ENCODE measurements at places on chromosomes 4 and X. TPM values are rescaled to one million over a fixed set of nuclear protein-coding genes. Genes with fewer than 3 reads are reported as not detected.

CXCL1 gene
- polyA plus RNA-seq, result 0.55 TPM

COL4A5 gene
- polyA plus RNA-seq, result 128 TPM

RENBP gene
- 20.8 TPM for polyA plus RNA-seq

PCDH18 gene
- 190 TPM for polyA plus RNA-seq

LUZP4 gene
- polyA plus RNA-seq, result not detected

PNPLA4 gene
- polyA plus RNA-seq, result 27.7 TPM

GRCh38 chr4:5054532-5054931 is 3.3 kb downstream of the STK32B start:
- DNase-seq, result no peak

DNA sequence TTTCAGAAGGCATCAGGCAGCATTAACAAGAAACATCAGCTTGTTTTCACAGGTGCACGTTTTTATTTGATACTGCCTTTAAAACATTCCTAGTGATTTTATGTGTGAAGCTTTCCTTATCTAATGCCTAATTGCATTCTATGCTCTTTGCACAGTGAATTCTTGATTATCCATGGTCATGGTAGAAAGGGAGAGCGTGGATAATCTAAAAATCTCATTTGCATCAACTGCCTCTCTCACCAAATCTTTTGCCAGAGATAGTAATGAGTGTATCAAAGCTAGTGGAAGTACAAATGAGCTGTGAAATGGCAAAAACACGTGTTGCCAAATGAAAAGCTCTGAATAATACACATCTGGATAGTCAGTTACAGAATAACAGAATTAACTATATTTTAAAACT is 170.5 kb downstream of the NAA11 start:
- no peak for DNase-seq

DNA sequence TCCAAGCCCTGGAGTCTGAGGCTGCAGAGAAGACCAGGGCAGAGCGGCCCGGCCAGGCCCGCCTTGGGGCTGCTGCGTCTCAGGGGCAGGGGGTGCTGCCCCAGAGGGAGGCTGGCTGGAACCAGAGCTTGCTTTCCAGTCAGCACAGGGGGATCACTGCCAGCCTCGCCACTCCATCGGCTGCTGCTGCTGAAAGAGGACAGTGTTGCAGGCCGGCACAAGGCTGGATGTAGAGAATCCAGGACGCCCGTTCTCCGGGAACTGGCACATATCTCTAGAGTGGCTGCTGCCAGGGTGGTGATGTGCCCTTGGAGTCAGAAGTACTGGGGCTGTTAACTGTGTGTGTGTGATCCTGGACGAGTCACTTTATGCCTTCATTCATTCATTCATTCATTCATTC is 31.9 kb upstream of the SORCS2 start:
- DNase-seq, result no peak

DNA sequence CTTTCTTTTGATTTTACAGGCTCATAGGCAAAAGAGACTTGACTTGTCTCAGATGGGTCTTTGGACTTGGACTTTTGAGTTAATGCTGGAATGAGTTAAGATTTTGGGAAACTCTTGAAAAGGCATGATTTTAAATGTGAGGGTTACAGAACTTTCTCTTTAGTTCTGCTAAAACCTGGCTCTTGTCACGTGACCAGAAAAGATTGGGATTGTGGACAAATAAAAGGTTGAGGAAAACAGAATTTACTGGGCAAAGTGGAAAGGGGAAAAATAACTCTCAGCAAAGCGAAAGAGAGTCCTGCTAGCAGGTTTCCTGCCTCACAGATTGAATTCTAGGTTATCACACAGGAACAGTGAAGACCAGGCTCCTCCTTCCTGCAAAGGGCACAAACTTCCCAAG is 114.0 kb downstream of the SPANXN4 start:
- no peak for DNase-seq

DNA sequence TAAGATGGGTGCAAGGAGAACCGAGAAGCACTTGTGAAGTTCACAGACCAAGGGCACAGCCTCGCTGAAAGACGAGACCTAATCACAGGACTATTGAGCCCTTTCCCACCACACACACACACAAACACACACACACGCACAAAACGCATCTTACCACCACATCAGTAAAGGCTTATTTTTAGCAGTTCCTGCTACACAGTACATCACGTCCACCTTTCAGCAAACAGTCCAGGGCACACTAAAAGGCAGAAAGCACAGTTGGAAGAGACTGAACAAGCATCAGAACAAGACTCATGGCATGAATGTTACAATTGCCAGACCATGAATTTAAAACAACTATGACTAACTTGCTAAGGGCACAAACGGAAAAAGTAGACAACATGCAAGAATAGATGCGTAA is 83.6 kb upstream of the MAPK10 start:
- DNase-seq, result no peak

DNA sequence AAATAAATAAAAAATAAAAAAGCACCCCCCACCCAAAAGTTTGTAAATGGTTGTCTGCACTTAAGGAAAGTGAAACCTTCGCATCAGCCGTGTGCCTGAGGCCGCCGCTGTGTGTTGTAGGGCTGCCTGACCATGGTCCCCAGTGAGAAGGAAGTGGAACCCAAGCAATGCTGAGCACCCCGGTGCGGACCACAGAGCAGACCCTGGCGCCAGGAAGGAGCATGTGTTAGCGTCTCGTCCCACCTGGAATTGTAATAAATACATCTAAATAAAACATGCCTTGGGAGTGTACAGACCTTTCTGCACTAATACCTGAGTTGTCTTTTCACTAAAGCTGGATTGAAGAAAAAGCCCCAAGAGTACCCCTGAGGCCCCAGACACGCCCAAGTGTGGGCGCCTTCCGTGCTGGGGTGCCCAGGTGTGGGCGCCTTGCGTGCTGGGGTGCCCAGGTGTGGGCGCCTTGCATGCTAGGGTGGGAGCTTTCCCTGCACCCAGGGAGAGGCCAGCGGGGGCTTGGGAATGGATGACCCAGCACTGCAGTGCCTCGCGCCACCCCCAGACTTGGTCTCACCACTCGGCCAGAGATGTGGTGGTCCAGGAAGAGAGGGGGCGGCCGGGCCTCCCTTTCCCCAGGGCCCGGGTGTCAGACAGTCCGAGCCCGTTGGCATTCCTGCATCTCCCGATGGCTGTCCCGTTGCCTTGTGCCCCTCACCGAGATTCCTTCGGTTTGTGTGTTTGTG is 33.7 kb downstream of the HTT-AS start:
- DNase-seq, result no peak

DNA sequence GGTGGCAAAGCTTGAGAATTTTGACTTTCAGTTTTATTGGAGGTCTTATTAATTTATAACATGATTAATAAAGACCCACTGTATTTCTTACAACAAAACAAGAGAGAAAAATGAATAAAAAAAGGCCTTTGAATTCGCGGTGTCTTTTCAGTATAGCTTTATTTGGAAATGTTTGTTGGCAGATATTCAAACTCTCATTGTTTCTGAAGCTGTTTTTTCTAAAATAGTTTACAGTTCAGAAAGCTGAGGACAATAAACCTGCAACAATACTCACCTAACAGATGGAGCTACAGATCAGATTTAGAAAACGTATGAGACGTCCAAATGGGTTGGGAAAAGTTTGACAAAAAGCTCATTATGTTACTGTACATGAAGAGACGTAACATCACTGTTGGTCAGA is 2.4 kb upstream of the SPARCL1 start:
- DNase-seq, result no peak

GRCh38 chr4:1060621-1061020 is 49.2 kb downstream of the FGFRL1 start:
- no peak for DNase-seq

- DNase-seq, result no peak
These were observed 161.5 kb upstream of the GATB start for GRCh38 chr4:151922306-151922705.

- DNase-seq, result no peak
These were observed 38.1 kb downstream of the MID1 start for GRCh38 chrX:10582215-10582733.

GRCh38 chrX:45696736-45697135 is 496.1 kb upstream of the DIPK2B start:
- DNase-seq, result no peak

- no peak for DNase-seq
These were observed 117.8 kb downstream of the UCHL1 start for GRCh38 chr4:41374490-41374889.

GRCh38 chr4:184003433-184003832 is 98.3 kb downstream of the STOX2 start:
- DNase-seq, result no peak

DNA sequence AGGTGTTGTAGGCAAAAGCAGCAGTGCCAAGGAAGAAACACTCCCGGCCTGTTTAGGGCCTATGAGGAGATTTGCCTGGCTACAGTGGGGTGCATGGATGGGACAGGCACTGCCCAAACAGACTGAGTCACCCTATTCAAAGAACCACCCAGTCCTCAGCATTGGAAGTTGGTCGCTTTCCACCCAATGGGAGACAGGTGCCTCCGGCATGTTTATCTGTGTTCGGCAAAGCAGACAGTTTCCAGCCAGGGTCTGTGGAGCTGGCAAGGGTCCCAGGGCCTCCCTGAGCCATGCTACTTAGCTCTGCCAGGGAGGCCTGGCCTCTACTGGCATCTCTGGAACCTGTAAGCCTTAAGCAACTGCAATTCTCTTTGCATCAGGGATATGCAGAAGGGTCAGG is 165.1 kb upstream of the ATP6AP2 start:
- no peak for DNase-seq

- no peak for DNase-seq
These were observed 207.0 kb upstream of the FAM9B start for GRCh38 chrX:9240956-9241355.

DNA sequence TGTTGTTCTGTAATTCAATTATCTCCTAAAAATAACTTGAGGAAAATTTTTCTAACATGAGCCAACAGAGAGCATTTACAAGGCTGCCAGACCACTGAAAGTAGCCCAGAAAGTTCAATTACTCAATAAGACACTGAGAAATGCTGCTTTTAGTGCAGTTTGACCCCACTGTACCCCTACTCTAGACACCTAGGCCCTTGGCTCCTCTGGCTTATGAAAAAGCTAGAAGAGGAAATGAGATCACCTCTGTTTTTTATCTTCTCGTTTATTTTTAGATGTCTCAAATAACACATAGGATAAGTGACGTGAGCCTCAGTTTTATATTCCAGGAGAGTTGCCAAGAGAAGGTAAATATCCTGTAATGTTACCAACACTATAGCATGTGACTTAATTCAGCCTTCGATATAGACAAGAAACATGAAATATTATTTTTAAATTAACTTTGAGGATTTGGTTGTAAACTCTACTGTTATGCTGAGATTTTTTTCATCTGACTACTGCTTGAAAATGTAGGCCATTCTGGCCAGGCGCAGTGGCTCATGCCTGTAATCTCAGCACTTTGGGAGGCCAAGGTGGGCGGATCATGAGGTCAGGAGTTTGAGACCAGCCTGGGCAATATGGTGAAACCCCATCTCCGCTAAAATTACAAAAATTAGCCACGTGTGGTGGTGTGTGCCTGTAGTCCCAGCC is 24.4 kb downstream of the TNIP3 start:
- no peak for DNase-seq

DNA sequence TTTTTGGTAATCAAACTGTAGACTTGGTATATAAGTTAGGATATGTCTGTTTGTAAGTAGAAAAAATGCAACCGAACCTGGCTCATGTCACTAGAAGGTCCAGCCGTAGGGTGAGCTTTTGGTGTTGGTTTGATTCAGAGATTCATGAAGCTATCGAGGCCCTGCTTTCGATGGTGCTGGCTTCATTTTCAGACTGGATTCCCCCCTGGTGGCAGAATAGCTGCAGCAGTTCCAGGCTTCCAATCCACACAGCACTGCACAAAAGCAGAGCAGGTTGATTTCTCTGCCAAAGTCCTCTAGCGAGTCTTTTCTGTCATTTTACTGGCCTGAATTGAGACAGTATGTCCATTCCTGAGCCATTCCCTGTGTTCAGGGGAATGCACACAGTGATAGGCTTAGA is 33.1 kb downstream of the PDK3 start:
- no peak for DNase-seq

- DNase-seq, result no peak
These were observed 119.3 kb upstream of the DKK2 start for GRCh38 chr4:107155366-107155765.

- DNase-seq, result no peak
These were observed 79.8 kb upstream of the SMARCAD1 start for GRCh38 chr4:94127707-94128328.

GRCh38 chrX:28843817-28844216 is 256.6 kb downstream of the IL1RAPL1 start:
- DNase-seq, result no peak

All from renal cortex interstitium (tissue), 15 donors.